Articular chondrocyte of knee joint (primary cell): ENCODE measurements at places on chromosomes 7 and 10. TPM values are rescaled to one million over a fixed set of nuclear protein-coding genes. Genes with fewer than 3 reads are reported as not detected.

The INA gene
- 0.13 and 0.22 TPM in 2 replicates for total RNA-seq

The PRSS37 gene
- total RNA-seq, result not detected in 2 replicates

The HOXA4 gene
- total RNA-seq, result 1.7 and 2.4 TPM in 2 replicates

The GIMAP2 gene
- total RNA-seq, result 6.1 and 9.9 TPM in 2 replicates

The TMEM139 gene
- total RNA-seq, result 0.11 TPM in 1 of 2 replicates, not detected in the other

The SLC16A12 gene
- total RNA-seq, result not detected in 2 replicates

The BBS9 gene
- total RNA-seq, result 25.3 and 31.7 TPM in 2 replicates

The ODAD2 gene
- 1.0 and 1.3 TPM in 2 replicates for total RNA-seq

The ZNF853 gene
- total RNA-seq, result 0.86 and 4.8 TPM in 2 replicates

The ADARB2 gene
- total RNA-seq, result under 0.01 and 0.86 TPM in 2 replicates

The SP8 gene
- total RNA-seq, result not detected in 2 replicates

The FGF8 gene
- 0.43 TPM in 1 of 2 replicates, not detected in the other for total RNA-seq

The SPDYE8 gene
- not detected in 2 replicates for total RNA-seq

The PRKG1 gene
- 16.5 and 21.0 TPM in 2 replicates for total RNA-seq

The PLPP4 gene
- 0.13 and 0.43 TPM in 2 replicates for total RNA-seq

The DEPP1 gene
- total RNA-seq, result 87.3 and 140 TPM in 2 replicates

The PCLO gene
- total RNA-seq, result 0.13 and 0.32 TPM in 2 replicates

The GPR26 gene
- not detected in 2 replicates for total RNA-seq

The AGAP9 gene
- total RNA-seq, result 4.8 and 7.5 TPM in 2 replicates

The TAC1 gene
- not detected in 2 replicates for total RNA-seq

The UCN3 gene
- not detected in 2 replicates for total RNA-seq

The SPDYE11 gene
- total RNA-seq, result under 0.01 TPM in 1 of 2 replicates, not detected in the other

The NEUROD6 gene
- not detected in 2 replicates for total RNA-seq

The SLC29A3 gene
- total RNA-seq, result 3.1 and 4.2 TPM in 2 replicates

The EXOSC1 gene
- total RNA-seq, result 36.5 and 44.2 TPM in 2 replicates

The FAM221A gene
- 1.4 TPM in 2 replicates for total RNA-seq

The NCF1 gene
- not detected in 2 replicates for total RNA-seq

The ZNF32 gene
- total RNA-seq, result 29.5 and 32.9 TPM in 2 replicates

The XPNPEP1 gene
- 74.1 and 74.9 TPM in 2 replicates for total RNA-seq

The OR2A1 gene
- 0.32 and 0.39 TPM in 2 replicates for total RNA-seq

The CCNJ gene
- total RNA-seq, result 5.0 and 5.2 TPM in 2 replicates

The GDF2 gene
- not detected in 2 replicates for total RNA-seq

The GDI2 gene
- 513 and 586 TPM in 2 replicates for total RNA-seq

The GHITM gene
- total RNA-seq, result 176 and 185 TPM in 2 replicates

The PDE6C gene
- total RNA-seq, result not detected in 2 replicates

The RELN gene
- total RNA-seq, result under 0.01 TPM in 2 replicates

The FOXI2 gene
- not detected in 2 replicates for total RNA-seq

The GPRIN2 gene
- not detected in 2 replicates for total RNA-seq

The BMPER gene
- 133 and 181 TPM in 2 replicates for total RNA-seq

The KLF14 gene
- 0.13 TPM in 1 of 2 replicates, not detected in the other for total RNA-seq

The OR2A12 gene
- total RNA-seq, result under 0.01 TPM in 1 of 2 replicates, not detected in the other

The SMARCD3 gene
- 39.7 and 43.1 TPM in 2 replicates for total RNA-seq

The INMT gene
- total RNA-seq, result 0.13 and 0.65 TPM in 2 replicates

The PNLIPRP3 gene
- not detected in 2 replicates for total RNA-seq

The CFAP46 gene
- 1.1 and 1.4 TPM in 2 replicates for total RNA-seq
